ENCODE measurements at places on chromosomes 3 and 15.

GRCh38 chr3:155585384-155585783 is 159.5 kb downstream of the PLCH1 start:
- no peak for DNase-seq

GRCh38 chr3:5731100-5731499 is 543.6 kb downstream of the EDEM1 start:
- DNase-seq = no peak

- peak; percentile 91 for DNase-seq
Observed at GRCh38 chr3:17605032-17605431, 137.4 kb downstream of the TBC1D5 start.

GRCh38 chr3:77468626-77469020 is 428.7 kb downstream of the ROBO2 start:
- DNase-seq = no peak

GRCh38 chr3:151011427-151011826 is 38.9 kb upstream of the CLRN1 start:
- DNase-seq = peak; percentile 20

GRCh38 chr15:71239592-71240364 is 124.5 kb downstream of the THSD4 start:
- DNase-seq = no peak

Data from LHCN-M2 (cell line).